Muscle of leg (tissue), 16 donors: ENCODE measurements at places on chromosomes 12 and 14. TPM values are rescaled to one million over a fixed set of nuclear protein-coding genes. Genes with fewer than 3 reads are reported as not detected.

DNA sequence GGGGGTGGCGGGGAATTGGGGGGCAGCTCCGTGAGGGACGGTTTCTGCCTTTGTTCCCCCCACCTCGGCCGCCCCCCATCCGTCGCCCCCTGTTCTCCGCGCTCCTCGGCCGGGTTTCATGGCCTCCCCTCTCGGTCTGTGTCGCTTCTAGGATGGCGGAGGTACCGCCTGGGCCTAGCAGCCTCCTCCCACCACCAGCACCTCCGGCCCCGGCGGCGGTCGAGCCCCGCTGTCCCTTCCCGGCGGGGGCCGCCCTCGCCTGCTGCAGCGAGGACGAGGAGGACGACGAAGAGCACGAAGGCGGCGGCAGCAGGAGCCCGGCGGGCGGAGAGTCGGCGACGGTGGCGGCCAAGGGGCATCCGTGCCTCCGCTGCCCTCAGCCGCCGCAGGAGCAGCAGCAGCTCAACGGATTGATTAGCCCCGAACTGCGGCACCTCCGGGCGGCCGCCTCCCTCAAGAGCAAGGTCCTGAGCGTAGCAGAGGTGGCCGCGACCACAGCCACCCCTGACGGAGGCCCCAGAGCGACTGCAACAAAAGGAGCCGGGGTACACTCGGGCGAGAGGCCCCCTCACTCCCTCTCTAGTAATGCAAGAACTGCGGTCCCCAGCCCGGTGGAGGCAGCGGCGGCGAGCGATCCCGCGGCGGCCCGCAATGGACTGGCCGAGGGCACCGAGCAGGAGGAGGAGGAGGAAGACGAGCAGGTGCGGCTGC lies 575 bp downstream of the NAA30 start:
- DNase-seq = peak; percentile 66

GSC gene
- total RNA-seq = 2.9 TPM

SLC6A13 gene
- 2.4 TPM for total RNA-seq

TMEM117 gene
- total RNA-seq = 13.0 TPM

DNA sequence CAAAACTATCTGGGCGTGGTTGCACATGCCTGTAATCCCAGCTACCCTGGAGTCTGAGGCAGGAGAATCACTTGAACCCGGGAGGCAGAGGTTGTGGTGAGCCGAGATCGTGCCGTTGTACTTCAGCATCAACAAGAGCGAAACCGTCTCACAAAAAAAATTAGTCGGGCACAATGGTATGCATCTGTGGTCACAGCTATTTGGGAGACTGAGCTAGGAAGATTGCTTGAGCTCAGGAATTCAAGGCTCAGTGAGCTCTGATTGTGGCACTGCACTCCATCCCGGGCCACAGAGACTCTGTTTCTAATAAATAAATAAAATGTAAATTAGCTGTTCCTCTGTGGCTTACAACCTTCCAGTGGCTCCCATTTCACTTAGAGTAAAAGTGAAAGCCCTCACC lies 28.0 kb downstream of the RCOR1 start:
- DNase-seq = no peak

- no peak for DNase-seq
These were observed 22.5 kb downstream of the YBX3 start for GRCh38 chr12:10700581-10700980.
